ENCODE measurements at places on chromosomes 11 and 22.

- DNase-seq: no peak
Observed at GRCh38 chr11:124722176-124722575, 17.6 kb upstream of the NRGN start.

DNA sequence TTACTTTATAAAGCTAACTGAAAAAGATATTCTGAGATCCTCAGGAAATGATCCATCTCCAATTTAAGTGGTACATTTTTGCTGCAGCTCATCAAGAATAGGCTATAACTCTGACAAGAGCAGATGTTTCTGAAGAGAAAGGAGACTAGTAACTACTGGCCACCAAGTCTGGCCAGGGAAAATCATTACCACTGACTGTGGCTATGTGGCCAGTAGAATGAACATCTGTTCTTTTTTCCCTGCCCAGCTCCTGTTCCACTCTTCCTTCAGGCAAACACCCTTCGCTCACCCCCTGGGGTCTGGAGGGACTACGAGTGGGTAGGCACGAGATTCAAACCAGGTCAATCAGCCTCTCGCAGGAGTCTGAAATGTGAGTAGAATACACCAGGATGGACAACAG lies 23.9 kb downstream of the TMEM123 start:
- DNase-seq: no peak

DNA sequence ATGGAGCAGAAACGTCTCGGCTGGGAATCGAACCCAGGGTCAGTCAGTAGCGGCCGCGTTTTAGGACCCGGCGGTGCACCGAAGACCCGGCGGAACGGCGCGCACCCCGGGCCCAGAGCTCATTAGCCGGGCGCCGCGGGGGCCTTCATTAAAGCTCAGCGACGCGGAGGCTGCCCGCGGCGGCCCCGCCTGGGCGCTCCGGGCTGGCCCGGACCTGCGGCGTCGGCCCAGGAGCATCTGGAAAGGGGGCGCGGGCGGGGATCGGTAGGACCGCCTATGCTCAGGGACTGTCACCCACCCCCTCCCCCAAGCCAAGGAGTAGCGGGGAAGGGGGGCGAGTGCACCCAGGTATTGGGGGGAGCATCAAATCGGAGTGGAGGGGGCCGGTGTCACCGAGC lies 52.2 kb downstream of the CYTH4 start:
- DNase-seq: no peak

DNA sequence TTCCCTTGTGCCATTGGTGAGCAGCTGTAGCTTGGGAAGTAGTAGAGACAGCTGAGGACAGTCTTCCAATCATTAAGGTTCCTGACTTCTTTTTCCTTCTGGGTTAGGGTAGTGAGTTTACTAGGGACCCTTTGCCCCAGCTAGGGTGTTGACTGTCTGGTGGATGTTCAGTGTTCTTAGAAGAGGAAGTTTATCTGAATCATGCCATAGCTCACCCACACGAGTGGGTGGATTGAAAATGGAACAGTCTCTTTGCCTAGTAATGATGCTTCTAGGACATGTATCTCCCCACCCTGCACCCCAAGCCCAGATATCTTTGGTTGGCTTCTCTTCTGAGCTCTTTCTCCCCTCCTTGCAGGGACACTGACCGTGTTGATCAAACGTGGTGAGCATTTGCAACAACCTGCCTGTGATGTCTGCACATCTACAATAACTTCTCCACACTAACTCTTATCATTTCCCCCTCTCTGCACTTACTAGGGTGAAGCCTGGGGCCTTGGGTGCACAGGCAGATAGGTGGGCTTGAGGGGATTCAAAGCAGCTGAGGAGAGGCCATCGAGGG lies 57.1 kb upstream of the HORMAD2 start:
- no peak for DNase-seq

- DNase-seq: no peak
Observed at GRCh38 chr11:60938500-60938899, 13.5 kb downstream of the SLC15A3 start.

Data from fibroblast of skin of left biceps (primary cell).